ENCODE measurements at places on chromosomes 5 and 9.

DNA sequence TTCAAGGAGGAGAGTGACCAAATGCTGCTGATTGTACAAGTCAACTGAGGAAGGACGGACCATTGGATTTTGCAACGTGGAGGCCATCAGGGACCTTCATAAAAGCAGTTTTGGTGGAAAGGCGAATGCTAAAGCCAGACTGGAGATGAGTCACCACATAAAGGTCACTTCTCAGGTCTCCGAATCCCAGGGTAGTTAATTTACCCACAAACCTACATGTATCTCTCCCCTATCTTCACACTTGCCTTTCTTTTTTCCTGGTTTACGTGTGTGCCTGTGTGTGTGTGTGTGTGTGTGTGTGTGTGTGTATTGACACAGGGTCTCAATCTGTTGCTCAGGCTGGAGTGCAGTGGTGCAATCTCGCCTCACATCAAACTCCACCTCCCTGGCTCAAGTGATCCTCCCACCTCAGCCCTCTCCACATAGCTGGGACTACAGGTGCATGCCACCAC, 4.6 kb upstream of the CTNNA1 start:
- DNase-seq, result no peak

DNA sequence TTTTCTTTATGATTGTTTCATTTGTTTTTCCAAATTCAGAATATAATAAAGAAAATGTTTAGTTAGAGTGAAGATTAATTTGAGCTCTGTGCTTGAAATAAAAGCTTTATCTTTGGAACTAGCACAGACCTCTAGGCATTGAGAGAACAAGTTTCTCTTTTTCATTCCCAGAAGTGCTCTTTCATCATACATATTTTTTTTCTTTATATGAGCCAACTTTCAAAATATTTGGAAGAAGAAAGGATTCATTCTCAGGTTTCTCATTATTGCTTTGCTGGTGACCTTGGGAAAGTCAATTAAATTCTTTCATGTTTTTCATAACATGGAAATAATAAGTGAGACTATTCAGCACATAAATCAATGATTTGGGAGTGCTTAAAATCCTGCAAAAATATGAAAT, 16.8 kb downstream of the CTXN3 start:
- DNase-seq, result no peak

- no peak for DNase-seq
Measured at GRCh38 chr5:149439899-149440542, 60.9 kb upstream of the IL17B start.

DNA sequence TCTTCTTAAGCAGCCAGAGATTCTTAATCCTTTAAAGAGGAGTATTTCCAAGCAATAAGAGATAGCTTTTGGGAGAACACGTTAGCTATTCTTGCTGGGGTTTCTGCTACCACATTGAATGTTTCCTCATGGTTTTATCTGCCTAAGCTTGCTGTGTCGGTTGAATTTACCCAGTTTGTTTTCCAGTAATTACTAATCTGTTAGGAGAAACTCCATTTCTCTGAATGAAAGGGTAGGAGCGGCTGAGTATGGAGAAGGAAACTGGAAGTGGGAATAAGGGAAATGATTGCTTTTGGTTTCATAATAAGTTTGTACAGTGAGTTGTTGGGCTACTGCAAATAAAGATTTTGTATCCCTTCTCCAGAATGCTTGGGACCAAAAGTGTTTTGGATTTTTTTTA, 1.2 kb downstream of the JAK2 start:
- no peak for DNase-seq

DNA sequence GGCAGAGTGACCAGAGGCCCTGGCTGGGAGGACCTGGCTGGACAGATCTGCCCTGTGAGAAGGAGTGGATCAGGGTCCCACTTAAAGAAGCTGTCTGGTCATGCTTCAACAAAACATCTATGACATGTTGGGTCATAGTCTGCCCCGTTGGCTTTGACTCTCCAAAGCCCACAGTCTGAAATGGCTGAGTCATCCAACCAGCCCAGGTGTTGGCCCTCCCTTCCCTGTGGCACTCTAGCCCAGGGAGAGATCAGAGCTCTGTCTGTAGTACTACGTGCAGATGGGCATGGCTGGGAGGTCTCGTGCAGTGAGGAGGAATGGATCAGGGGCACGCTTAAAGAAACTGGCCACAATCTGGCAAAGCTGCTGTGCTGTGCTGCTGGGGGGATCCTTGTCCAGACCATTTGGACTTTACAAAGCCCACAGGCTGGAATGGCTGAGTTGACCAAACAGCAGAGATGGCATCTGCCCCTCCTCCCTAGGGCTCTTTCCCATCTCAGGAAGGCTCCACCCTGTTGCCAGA, 206.1 kb downstream of the TUSC1 start:
- DNase-seq, result no peak

GRCh38 chr5:34957857-34958690, 28.7 kb downstream of the DNAJC21 start:
- DNase-seq, result no peak

DNA sequence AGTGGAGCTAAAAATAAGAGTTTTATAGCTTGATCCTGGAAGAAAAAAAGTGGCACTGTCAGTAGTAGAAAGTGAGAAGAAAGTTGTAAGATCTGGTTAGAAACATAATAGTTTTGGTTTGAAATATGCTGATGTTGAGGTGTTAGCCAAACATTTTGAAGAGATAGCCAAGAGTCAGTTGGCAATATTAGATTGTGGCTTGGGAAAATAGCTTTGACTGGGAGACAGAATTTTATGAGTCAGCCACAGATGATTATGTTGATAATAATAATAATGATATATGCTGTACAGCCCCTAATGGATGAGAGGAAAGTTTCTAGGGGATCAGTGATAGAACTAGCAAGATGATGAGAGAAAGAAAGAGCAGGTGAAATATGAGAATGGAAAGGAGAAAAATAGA, 12.4 kb upstream of the CDH18 start:
- DNase-seq, result no peak

GRCh38 chr5:383621-384020, 59.4 kb upstream of the EXOC3 start:
- DNase-seq, result no peak

DNA sequence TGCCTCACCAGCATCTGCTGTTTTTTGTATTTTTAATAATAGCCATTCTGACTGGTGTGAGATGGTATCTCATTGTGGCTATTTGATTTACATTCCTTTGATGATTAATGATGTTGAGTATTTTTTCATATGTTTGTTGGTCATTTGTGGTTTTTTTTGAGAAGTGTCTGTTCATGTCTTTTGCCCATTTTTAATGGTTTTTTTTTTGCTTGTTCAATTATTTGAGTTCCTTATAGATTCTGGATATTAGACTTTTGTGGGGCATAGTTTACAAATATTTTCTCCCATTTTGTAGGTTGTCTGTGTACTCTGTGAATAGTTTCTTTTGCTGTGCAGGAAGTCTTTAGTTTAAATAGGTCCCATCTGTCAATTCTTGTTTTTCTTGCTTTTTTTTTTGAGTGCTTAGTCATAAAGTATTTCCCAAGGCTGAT, 148.1 kb downstream of the NPR3 start:
- no peak for DNase-seq

DNA sequence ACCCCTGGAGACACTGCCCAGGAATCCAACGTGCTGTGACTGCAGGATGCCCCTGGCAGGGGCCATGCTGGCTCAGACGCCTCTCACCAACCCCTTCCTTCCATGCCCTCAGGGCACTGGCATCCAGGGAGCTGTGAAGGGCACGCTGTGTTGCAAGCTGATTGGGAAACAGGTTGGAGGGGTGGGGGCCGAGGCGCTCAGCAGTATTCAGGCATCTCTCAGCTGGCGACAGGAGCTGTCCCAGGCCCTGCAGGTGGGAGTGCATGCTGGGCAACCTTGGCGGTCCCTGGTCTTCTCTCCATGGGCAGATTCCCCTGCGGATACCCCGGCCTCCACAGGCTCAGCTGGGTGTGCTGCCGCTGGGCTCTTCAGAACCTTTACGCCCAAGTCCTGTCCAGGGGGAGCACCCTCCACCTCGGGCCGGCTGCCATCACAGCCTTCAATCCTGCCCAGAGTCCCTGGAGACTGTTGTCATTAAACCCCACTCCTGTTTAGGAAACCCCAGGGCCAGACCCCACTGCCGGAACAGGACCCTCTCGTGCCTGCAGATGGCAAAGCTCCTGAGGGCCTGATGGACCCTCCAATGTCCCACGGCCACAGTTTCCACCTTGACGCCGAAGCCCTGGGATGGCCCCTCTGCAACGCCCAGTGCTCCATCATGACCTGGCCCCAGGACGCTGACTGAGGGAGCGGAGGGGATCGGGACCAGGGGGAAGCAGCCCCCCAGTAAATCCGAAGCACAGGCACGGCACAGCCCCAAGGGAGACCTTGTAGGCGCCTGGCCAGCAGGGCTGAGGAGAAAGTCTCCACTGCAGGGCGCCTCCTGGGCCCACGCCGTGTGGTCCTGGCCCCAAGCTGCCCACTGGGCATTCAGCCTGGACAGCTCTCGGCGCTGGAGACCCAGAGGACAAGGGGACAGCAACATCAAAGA, 9.3 kb downstream of the TPPP start:
- no peak for DNase-seq

Data from effector CD4-positive, alpha-beta T cell (primary cell).